CD4-positive, alpha-beta memory T cell (primary cell): ENCODE measurements at places on chromosomes 7 and 10. TPM values are rescaled to one million over a fixed set of nuclear protein-coding genes. Genes with fewer than 3 reads are reported as not detected.
A peak's percentile ranks its signal among the peaks of the same experiment; 100 is the strongest.

Gene CCDC3
- total RNA-seq = not detected

Gene VENTX
- not detected for total RNA-seq

Gene GDF2
- total RNA-seq = not detected

Gene OR2A42
- total RNA-seq = not detected

Gene SYT15
- total RNA-seq = 1.7 TPM

Gene OR2A25
- total RNA-seq = not detected

- peaks cover 46% of the 10 kb centered on the region for H3K27me3 ChIP-seq
- no peak overlapping the region for H3K27ac ChIP-seq
- H3K36me3 ChIP-seq = no peaks in the 10 kb centered on the region
- no peak for DNase-seq
- H3K4me1 ChIP-seq = peaks cover 25% of the 10 kb centered on the region
Measured at GRCh38 chr7:157013602-157014549, 3.4 kb upstream of the MNX1 start.

DNA sequence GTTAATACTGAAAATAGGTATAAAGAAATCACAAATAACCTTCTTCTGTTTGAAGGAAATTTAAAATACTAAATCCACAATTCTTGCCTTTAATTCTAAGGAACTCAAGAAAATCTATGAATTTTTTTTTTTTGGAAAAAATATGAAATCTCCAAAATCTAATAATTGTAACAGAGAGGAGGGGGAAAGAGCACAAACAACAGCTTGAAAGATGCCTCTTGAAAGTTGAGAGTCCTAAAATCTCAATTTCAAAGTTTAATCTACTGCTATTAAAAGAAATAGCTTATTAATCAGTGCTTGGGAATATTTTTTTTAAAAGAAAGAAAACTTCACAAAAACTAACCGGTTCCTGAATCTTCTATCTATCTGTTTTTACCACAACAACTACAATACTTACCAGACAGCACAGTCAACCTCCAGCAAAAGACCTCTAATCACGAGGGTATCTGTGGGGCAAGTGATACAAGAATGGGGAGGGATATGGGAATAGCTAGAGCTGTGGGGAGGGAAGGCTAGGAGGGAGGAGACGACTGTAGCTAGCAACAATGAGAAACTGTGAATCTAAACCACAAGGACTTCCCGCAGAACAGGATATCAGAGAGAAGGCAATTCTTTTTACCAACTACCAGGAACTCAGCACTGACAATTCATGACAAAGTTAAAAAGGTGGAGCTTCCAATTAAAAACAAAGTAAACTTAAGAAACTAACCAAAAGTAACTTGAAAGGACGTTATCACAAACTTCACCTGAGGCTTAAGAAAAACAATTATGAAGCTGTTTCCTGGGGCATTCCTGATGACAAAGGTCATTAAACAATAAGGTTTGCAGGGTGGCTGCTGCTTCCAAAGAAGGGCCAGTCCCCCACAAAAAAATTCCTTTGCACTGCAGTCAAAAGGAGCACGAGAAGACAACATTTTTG lies at the start of gene USP54:
Gene USP54, minus strand, starts transcription at position 462 of the 919 bp plus-strand sequence. CDS start 15,684 bp downstream, outside the sequence.
- no peaks in the 10 kb centered on the region for H3K27me3 ChIP-seq
- peak within 1 kb of the TSS; percentile 8 for H3K4me3 ChIP-seq
- peaks cover 21% of the 10 kb centered on the region for H3K4me1 ChIP-seq
- peak; percentile 17 for DNase-seq

GRCh38 chr10:2425320-2425719 lies 642.0 kb upstream of the PFKP start:
- H3K27ac ChIP-seq = no peak overlapping the region
- no peaks in the 10 kb centered on the region for H3K36me3 ChIP-seq
- no peaks in the 10 kb centered on the region for H3K27me3 ChIP-seq
- no peak overlapping the region for H3K4me3 ChIP-seq
- DNase-seq = no peak

- no peaks in the 10 kb centered on the region for H3K4me1 ChIP-seq
- H3K27me3 ChIP-seq = no peaks in the 10 kb centered on the region
- peaks cover 10% of the 10 kb centered on the region for H3K36me3 ChIP-seq
- no peak for DNase-seq
- no peak overlapping the region for H3K27ac ChIP-seq
- H3K4me3 ChIP-seq = no peak overlapping the region
Measured at GRCh38 chr10:119393845-119394244, 148.7 kb downstream of the RGS10 start.
